ENCODE measurements at places on chromosomes 6 and 20. TPM values are rescaled to one million over a fixed set of nuclear protein-coding genes. Genes with fewer than 3 reads are reported as not detected.

DNA sequence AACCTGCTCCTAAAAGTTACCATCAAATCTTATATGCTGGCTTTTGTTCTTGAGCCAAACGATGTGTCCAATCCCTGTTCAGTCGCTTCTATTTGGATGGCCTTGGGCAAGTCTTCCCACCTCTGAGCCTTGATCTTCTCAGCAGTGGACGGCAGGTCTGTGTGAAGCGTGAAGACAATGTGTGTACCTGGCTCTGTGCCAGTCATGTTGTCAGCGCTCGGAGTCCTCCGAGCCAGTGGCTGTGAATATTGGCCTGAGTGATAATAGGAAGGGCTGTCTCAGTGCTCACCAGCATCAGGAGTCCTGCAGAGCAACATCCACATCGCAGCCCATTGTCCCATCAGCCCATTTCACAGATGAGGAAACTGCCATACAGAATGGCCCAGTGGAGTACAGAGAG, 219.0 kb downstream of the CDC5L start:
- no peak for DNase-seq

- peak; percentile 97 for DNase-seq
Measured at GRCh38 chr6:30719791-30720737, at the start of gene TUBB. TUBB (plus strand) TSS chr6:30720352; CDS start chr6:30720507, 155 bp downstream.

DNA sequence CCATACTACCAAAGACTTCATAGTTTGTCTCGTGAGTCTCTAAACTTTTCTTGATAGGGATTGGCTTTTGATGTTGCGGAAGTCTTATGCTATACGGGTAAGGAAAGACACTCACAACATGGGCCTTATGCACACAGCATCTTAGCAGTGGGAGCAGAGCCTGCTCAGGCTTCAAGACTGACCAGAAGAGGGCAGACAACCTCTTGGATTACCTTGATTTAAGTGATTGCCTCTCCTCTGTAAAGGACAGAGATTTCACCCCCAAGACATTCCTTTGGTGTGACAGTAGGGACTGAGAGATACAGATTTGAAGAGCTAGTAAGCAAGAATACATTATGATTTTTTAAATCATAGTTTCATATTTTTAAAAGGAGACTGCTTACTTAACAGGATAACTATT, 71.0 kb upstream of the SAMD3 start:
- no peak for DNase-seq

Gene CEP250
- total RNA-seq, result 22.5 TPM

Gene LTA
- total RNA-seq, result not detected
